ENCODE measurements at places on chromosomes 1 and 21.

GRCh38 chr1:43243299-43243698 lies 26.5 kb upstream of the TMEM125 start:
- no peak for DNase-seq

DNA sequence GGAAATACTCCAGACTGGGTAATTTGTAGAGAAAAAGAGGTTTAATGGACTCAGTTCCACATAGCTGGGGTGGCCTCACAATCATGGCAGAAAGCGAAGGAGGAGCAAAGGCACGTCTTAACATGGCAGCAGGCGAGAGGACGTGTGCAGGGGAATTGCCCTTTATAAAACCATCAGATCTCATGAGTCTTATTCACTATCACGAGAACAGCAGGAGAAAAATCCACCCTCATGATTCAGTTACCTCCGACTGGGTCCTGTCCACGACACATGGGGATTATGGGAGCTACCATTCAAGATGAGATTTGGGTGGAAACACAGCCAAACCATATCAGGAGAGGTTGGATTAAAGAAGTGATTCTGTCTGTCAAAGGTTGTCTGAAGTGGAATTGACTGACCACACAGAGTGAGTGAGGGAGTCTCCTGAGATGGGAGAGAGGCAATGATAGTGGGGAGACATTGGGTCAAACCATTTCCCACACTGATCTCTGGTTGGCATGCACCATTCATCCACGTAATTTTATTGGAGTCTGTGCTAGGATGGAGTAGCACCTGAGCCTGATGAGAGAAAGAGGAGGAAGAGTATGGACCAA lies 58.3 kb upstream of the VAMP3 start:
- no peak for DNase-seq

- no peak for DNase-seq
Observed at GRCh38 chr1:180135535-180135934, 19.1 kb upstream of the QSOX1 start.

DNA sequence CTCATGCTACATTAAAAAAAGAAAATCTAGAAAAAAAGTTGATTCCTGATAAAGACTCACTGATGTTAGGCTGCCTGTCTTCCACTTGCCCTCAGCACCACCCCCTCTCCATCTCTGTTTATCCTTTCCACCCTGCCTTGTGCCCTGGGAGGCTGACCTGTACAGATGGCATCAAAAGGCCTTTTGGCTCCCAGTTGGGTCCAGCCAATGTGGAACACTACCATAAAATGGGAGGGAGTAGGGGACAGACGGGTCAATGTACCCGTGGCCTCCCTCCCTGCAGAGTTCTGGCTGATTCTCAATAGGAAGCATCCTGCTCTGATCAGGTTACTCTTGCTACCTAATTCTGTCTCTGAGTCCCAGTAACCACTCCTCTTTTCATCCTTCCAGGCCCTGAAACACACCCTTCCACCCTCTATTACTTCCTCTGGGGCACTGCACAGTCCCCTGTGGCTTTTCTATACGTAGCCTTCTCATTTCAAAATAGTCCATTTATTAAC lies 300.0 kb downstream of the HHIPL2 start:
- DNase-seq, result no peak

DNA sequence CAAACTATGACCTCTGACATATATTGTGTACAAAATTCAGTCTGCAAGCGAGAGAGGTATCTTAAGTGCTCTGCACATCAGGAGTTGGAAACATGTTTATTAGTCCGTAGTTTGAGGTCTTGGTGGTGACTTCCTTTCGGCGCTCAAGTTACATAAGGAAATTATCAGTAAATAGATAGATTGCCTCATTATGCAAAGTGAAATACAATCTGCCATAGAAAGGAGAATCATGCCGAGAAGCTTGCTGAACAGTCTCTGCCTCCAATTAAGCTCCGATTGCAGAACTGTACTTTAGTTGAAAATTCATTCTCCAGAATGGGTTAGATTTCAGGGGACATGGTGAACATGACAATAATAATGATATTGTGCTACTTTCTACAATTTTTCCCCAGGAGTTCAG lies 271.8 kb downstream of the BRINP2 start:
- DNase-seq, result no peak

DNA sequence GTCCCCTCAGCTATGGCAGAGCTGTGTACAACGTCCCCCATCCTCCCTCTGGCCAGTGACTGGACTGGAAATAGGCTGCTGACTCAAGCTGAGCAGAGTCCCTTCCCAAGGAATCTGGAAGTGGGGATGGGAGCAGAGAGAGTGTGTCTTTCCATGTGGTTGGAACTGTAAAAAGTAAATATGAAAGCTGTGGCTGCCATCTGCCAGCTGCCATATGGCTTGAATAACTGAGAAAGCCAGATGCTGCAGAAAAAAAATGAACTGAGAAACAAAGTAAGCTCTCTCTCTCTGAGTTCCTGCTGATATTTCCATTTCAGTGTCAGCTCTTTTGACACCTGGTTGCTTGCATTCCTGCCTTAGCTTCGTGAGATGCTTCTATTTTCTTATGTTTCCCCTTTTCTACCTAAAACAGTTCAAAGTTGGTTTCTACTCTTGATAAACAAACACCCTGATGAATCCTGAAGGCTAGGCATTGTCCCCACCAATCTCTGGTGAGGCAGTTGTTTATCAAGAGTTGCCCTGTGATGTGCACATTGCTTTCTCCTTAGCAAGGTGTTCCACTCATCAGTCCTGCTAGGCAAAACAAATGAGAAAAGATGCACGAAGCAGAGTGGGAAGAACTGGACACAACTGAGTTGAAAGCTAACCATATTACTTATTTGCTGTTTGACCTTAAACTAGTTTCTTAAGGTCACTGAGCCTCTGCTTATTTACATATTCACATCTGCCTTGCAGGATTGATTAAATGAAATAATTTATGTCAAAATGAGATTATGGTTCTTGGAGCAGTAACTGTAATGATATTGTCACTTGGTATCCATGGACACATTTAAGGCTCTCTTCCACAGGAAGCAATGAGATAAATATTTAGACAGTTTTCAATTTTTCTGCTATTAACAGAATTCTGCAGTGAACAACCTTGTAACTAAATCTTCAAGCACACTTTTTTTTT lies 16.6 kb upstream of the DR1 start:
- DNase-seq, result no peak

DNA sequence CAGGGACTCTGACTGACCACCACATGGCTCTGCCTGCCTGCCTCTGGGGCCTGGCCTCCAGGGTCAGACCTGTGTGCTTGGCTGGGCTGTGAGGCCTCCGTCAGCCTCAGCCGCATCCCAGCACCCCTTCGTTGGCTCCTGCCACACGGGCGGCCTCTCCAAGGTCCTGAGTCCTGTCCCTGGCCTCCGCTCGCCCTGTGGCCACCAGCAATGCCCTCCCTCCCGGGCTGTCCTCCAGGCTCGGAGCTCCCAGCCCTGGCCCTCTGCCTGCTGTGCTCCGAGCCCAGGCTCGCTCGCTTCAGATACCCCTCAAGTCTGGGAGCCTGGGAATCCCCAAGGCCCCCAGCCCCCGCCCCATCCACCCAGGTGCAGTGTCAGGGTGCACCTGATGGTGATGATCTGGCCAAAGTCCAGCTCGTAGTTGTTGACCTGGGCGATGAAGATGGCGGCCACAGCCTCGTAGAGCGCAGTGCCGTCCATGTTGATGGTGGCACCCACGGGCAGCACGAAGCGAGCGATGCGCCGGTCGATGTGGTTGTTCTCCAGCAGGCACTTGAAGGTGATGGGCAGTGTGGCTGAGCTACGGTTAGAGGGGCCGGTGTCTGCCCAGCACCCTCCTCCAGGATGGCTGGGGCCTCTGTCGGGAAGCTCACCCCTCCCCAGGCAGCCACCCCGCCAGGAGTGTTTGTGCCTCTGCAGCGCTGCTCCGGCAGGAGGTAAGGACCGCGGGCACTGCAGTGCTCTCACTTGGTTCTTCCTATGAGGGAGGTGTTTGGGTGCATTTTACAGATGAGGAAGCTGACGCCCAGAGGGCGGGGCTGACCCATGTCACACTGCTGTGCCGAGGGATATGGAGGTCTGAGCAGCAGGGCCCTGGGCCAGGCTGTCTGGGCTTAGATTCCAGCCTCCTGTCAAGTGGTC lies 28.5 kb downstream of the PODN start:
- no peak for DNase-seq

GRCh38 chr21:43298546-43299440 lies 128.1 kb downstream of the SIK1 start:
- no peak for DNase-seq

DNA sequence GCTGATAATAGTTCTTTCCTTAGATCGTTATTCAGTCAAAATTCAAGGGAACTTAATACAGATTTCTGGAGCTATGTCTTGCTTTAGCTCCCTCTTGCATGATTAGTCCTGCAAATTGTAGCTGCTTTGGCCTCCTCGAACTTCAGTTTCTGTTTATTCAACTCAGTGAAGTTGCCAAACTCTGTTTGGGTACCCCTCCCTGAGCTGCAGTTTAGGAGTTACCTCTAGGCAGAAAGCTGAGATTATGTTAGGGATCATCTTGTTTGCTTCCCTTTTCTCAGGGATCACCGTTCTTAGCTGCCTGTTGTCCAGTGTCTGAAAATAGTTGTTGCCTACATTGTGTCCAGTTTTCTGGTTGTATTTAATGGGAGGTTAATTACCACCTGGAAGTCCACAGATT lies 43.5 kb downstream of the SNX27 start:
- no peak for DNase-seq

- DNase-seq, result no peak
Observed at GRCh38 chr1:99348397-99349132, 84.3 kb downstream of the PLPPR4 start.

DNA sequence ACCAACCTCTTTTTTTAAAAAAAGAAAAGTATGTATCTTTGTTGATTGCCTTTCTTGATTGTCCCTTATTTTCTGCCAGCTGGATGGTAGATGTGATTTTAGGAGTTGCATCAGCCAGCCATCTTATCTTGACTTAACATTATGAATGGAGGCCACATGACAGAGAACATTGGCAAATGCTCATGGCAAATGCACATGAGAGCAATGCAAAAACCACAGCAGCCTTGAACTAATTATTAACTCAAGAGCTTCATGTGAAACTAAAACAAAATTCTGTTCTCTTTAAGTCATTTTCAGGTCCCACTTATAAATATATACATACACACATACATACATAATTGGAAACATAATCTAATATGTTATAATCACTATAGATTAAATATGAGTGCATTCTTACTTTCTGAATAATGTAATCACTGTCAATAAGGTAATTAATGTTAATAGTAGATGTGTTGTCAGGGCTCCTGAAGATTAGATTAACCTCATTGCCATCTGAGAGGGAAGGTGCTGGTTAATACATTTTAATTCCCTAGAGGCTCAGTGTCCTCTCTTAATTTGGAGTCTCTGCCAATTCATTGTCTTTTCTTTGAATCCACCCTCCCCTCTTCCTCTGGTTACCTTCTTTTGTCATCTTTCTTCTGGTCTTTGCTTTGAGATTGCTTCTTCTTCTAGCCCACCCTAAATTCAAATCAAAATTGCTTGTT lies 962.2 kb downstream of the ADGRL2 start:
- DNase-seq, result no peak

- no peak for DNase-seq
Observed at GRCh38 chr21:39851002-39851618, 16.1 kb upstream of the PCP4 start.

- DNase-seq, result no peak
Observed at GRCh38 chr1:168477792-168478191, 66.0 kb downstream of the XCL2 start.

DNA sequence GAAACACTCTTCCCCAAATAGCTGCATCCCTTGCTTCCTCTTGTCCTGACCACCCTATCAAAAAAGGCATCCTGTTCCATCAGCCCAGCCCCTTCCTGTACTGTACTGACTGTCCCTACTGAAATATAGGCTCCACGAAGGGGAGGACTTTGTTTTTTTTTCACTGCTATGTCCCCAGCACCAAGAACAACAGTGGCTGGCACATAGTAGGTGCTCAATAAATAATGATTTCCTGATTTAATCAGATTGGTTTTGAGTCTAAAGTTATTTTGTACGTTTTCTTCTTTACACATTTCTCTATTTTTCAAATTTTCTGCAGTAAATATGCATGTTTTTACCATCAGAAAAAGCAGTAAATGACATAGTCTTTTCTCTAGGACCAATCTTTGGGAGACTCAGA lies 73.9 kb downstream of the CD58 start:
- no peak for DNase-seq

DNA sequence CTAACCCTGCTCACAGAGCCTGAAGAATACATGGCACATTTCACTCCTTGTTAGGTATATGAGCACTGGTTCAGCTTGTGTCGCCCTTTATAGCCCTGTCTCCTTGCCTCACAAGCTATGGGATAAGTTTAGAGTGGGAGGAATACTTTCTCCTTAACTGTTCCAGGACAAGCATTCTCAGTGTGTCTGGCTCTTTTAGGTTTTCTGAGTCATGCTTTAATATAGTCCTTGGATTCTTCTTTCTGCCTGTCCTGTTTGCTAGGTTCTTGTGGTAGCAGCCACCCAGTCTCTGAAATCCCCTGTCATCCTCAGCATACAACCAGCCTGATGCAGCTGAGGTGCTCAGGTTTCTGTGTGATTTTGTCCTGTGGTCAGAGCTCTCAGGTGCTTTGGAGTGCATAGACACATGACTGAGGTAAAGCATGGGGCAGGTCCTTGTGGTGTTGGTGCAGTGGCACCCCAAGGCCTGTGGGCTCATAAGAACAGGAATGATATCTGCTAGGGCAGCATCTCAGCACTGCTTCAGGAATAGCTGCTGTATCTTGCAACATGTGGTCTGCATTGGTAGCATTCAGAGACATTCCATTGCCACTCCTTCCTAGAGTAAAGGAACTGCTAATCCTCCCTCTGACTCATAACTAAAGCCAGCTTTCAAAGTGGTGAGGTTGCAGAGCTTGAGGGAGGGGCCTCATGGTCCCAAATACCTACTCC lies 14.2 kb upstream of the CASQ2 start:
- DNase-seq, result no peak

GRCh38 chr21:36330904-36331303 lies 10.9 kb downstream of the MORC3 start:
- peak; percentile 55 for DNase-seq

- no peak for DNase-seq
Observed at GRCh38 chr1:160546942-160547341, 23.9 kb upstream of the SLAMF6 start.

DNA sequence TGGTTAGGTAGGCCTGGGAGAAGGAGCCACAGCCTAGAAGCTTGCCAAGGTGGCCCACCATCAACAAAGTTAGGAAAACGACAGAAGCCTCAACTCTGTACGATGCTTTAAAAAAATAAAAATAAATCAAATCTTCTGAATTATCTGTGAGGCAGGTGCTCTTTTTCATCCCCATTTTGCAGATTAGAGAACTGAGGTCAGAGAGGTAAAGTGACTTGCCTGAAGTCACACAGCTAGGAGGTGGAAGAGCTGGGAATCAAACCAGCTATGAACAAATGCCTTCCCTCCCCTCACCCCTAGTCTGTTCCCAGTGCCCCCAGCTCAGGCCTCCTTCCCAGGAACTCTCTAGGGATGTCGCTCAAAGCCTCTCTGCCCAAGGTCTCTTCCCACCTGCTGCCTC lies 30.4 kb downstream of the EPHA2 start:
- no peak for DNase-seq

DNA sequence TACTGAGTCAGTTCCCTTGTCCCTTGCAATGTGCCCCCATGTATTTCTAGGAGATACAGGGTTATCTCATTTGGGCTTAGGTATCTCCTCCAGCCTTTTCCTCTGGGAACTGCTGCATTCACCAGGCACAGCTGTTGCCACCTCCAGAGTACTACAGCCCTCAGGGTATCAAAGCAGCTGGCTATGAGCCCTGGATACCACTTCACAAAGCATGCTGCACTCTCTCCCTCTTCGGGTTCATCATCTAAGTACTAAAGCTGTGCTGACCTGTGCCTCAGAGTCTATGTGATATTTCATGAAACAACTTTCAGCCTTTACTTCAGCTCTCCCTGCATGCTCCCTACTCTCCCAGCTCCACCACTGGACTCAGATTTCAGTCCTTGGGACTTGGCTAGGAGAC lies 62.3 kb downstream of the CCDC185 start:
- no peak for DNase-seq

GRCh38 chr21:19120591-19120990 lies 717.0 kb upstream of the TMPRSS15 start:
- DNase-seq, result no peak
